ENCODE measurements at places on chromosomes 13 and 19.
A peak's percentile ranks its signal among the peaks of the same experiment; 100 is the strongest.

- DNase-seq = no peak
Measured at GRCh38 chr13:108037348-108037747, 178.0 kb downstream of the LIG4 start.

- DNase-seq = no peak
Measured at GRCh38 chr13:20159646-20160305, 1.1 kb downstream of the GJA3 start.

- peak; percentile 53 for DNase-seq
Measured at GRCh38 chr13:114015111-114015968, 41.5 kb upstream of the C13orf46 start.

DNA sequence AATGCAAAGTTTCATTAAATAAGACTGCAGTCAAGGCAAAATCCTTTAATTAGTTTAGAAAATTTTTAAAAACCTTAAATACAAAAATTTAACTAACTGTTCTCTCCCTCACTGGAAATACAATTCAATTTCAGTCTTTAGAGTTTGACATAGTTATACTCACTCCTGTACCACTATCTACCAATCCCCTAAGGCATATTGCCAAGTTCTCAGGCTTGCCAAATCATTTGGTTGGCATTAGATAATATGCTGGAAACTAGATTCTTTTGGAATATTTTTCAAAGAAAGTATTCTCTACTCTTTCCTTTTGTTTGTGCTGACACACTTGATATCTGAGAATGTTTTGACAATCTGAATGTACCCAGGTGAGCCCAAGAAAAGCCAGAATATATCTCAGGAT is 77.2 kb downstream of the TSC22D1 start:
- no peak for DNase-seq

GRCh38 chr13:97884707-97885468 is 68.6 kb upstream of the IPO5 start:
- no peak for DNase-seq

- DNase-seq = no peak
Measured at GRCh38 chr13:99363949-99364348, 56.8 kb upstream of the GPR183 start.

DNA sequence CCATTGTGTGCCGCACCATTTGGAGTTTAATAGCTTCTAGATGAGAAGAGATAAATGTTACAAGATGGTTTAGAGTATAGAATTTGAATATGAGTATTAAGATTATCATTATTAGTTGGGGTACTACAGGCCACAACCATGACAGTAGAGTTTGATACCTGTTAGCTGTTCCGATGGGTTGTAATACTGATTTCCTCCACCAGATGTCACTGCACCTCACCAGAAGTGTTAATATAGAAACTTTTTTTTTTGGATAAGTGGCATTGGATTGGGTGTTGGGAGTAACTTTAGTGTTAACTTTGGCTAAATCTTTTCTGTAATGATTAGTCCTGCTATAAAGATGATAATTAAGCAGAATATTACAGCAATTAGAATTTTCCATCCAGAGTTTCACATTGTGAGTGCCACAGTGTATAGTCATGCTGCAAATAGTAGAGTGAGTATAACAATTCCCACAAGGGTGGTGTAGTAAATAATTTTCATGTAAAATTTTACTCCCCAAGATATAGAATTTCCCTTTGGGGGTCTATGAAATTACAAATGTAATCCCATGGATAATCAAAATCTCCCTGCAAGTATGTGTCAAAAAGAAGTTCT is 56.3 kb downstream of the PSG3 start:
- no peak for DNase-seq

- no peak for DNase-seq
Measured at GRCh38 chr19:2547721-2548120, 71.8 kb downstream of the GADD45B start.

GRCh38 chr13:101535192-101535746 is 82.8 kb downstream of the ITGBL1 start:
- DNase-seq = no peak

- DNase-seq = no peak
Measured at GRCh38 chr13:71242201-71242600, 624.8 kb downstream of the DACH1 start.

- DNase-seq = peak; percentile 27
Measured at GRCh38 chr19:3698974-3699740, 1.1 kb downstream of the PIP5K1C start.

GRCh38 chr13:44089452-44089851 is 209.7 kb downstream of the LACC1 start:
- no peak for DNase-seq

GRCh38 chr13:74715718-74716117 is 581.5 kb upstream of the KLF12 start:
- no peak for DNase-seq

DNA sequence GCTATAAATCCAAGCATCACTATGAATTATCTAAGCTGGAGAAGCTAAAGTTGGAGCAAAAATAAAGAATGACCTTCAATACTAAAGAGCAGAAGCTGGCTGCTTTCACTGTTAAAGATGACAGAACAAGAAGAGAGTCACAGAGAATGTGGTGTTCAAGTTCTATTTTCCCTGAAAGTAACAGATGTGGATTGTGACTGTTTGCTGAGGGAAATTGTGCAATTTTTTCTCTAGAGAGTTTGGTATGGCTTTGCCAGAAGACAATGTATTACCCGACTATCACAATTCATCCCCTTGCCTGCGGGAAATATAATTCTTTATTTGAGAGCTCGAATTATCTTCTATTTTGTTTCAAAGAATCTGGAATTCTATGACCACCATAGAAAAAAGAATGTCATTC is 83.1 kb downstream of the TNFSF13B start:
- DNase-seq = no peak

DNA sequence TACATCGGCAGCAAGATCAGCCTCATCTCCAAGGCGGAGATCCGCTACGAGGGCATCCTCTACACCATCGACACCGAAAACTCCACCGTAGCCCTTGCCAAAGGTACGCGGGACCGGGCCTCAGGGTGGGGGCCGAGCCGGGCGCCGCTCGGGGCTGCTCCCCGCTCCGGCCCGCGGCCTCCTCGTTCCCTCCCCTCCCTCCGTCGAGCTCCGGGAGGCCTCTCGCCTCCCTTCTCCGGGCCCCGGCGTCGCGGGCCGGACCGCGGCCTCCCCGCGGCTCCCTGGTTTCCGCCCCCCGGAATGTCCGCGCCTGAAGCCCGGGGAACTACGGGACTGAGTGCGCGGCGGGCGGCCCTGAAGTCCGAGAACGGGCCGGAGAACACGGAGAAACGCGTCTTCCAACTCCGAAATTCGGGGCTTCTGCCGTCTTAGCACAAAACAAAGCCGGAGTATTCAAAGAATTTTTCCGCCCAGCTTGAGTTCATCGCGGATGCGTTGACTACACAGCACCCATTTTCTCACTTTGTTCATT is 423 bp downstream of the LSM14A start:
- no peak for DNase-seq

DNA sequence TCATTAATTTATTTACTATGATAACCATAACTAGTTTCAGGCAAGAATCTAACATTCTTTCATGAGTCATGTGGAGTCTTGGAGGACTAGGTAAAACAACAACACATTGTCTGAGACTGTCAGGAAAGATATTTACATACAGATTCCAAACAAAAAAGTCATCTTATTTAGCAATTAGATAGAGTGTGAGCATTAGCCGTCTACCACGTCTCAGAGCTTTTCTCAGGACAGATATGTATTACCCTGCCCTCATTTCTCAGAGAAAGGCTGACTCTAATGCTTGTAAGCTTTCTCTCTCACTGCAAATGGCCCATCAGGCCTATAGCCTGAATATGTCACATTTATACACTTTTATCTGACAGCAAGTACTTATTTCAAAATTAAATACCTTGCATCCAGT is 312.1 kb upstream of the PCDH20 start:
- no peak for DNase-seq

GRCh38 chr13:111210544-111211469 is 95.7 kb downstream of the ARHGEF7 start:
- DNase-seq = peak; percentile 96

DNA sequence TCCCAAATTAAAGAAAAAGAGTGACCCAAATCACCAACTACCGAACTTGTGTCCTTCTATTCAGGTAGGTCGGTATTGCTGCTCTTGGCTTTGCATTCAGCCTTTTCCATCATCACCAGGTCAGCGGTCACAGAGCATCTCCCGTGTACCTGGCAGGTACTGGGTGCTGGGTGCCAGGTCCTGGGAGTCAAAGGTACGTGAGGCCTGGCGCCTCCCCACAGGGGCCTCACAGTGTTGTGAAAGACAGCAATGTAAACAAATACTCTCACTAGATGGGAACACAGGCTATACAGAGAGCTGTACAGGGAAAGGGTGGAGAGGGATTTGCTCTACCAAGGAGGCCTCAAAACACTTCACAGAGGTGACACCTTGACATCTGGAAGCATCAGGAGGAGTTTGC is 86.7 kb downstream of the ZIC5 start:
- DNase-seq = no peak

DNA sequence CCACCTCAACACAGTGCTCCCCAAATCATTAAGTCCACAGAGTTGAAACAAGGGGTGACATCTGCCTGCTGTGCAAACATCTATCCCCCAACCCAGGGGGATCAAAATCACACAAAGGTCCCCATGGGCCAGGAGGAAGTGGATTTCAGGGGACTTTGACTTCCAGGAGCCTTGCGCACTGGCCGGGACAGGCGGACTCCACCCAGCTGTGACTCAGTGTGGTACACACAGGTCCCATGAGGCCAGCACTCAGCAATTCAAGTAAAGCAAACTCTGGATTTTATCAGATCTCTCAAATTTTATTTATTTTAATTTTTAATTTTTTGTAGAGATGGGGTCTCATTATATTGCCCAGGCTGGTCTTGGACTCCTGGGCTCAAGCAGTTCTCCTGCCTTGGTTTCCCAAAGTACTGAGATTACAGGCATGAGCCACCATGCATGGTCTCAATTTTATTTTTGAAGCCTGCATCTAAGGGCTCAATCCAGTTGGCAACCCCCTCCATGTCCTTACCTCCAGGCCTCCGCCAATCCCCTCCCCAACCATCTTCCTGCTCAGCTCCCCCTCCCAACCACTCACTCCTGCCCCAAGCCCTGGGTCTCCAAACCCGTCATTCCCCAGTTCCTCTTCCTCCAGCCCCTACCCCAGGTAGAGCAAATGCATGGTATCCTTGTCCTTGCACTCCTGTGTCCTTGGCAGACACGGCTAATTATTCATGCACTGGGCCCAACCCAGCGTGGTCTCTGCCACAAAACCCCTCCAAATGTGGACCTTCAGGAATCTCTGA is 18.2 kb downstream of the ARHGAP33 start:
- peak; percentile 22 for DNase-seq

Data from T1000 (cell line).